ENCODE measurements at places on chromosomes 12 and 14. TPM values are rescaled to one million over a fixed set of nuclear protein-coding genes. Genes with fewer than 3 reads are reported as not detected.

DNA sequence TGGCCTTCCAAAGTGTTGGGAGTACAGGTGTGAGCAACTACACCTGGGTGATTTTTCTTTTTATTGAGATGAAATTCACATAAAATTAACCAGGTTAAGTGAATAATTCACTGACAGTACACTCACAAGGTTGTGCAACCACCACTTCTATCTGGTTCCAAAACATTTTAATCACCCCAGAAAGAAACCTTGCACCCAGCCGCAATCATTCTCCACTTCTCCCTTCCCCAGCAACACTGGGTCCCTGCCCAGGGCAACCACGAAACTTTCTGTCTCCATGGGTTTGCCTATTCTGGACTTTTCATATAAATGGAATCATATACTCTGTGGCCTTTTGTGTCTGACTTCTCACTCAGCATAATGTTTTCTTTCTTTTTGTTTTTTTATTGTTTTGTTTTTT is 26.3 kb upstream of the MLXIP start:
- DNase-seq, result no peak

DNA sequence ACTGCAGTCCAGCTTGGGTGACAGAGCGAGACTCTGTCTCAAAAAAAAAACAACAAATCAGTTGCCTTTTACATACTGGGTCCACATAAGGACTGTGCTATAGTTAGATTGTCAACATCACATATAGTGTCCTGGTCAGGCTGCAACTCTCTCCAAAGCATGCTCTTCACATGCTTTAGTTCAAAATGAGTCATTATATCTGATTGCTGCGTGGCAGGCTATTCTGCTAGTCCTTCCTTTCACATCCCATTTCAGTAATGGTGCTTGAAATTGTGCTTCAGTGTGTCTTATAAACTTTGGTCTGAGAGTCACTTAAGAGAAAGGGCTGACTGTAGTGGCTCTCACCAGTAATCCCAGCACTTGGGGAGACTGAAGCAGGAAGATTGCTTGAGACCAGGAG is 6.9 kb downstream of the LETMD1 start:
- no peak for DNase-seq

Gene RTL1
- 1.1 TPM for total RNA-seq

Gene GPD1
- total RNA-seq, result 0.04 TPM

Gene CCER1
- not detected for total RNA-seq

GRCh38 chr12:91188778-91189177 is 6.2 kb upstream of the DCN start:
- no peak for DNase-seq

GRCh38 chr12:51330186-51330585 is 6.2 kb upstream of the BIN2 start:
- DNase-seq, result no peak

Gene DBX2
- not detected for total RNA-seq

DNA sequence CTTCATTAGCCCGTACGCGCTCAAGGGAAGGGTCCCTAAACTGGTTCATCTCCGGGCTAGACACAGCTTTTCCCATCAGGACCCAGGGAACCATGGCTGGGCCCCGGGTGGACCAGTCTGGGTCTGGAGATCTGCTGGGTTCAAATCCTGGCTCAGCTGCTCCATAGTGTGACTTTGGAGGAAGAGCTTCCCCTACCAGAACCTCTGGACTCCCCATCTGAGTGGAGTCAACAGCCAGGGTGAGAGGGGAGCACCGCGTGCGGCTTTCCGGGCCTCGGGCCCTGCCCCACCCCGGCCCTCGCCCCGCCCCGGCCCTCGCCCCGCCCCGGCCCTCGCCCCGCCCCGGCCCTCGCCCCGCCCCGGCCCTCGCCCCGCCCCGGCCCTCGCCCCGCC is 41.2 kb downstream of the BEGAIN start:
- DNase-seq, result no peak

DNA sequence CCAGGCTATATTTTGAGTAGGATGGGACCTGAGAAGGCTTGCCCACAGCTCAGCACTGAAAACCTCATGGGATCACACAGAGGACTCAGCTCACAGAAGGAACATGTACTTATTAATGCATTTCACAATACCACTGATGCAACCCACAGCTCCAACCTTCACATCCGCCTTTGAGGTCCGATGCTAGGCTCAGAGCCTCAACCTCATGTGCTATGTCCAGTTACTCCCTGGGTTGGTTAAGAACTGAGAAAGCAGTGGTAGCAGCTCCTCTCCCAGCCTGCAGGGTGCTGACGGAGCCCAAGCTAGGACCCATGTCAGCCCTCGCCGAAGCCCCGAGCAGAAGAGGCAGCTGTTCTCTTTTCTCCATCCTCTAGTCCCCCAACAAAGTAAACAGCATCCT is 52.9 kb downstream of the SPTB start:
- DNase-seq, result no peak

DNA sequence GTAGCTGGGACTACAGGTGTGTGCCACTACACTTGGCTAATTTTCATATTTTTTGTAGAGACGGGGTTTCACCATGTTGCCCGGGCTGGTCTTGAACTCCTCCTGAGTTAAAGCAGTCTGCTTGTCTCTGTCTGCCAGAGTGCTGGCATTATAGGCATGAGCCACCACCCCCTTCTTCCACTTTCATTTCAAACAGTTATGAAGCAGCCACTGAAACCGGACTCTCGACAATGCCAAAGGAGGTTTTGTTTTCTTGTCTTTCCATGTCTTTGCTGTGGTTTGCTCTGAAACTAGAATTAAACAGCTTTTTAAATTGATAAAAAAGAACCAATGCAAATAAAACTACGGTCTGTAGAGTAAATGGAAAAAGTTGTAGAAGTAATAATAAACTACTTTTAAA is 30.4 kb downstream of the RAP1B start:
- DNase-seq, result no peak

GRCh38 chr12:69052613-69053408 is 119.8 kb upstream of the CPM start:
- DNase-seq, result peak; percentile 82

DNA sequence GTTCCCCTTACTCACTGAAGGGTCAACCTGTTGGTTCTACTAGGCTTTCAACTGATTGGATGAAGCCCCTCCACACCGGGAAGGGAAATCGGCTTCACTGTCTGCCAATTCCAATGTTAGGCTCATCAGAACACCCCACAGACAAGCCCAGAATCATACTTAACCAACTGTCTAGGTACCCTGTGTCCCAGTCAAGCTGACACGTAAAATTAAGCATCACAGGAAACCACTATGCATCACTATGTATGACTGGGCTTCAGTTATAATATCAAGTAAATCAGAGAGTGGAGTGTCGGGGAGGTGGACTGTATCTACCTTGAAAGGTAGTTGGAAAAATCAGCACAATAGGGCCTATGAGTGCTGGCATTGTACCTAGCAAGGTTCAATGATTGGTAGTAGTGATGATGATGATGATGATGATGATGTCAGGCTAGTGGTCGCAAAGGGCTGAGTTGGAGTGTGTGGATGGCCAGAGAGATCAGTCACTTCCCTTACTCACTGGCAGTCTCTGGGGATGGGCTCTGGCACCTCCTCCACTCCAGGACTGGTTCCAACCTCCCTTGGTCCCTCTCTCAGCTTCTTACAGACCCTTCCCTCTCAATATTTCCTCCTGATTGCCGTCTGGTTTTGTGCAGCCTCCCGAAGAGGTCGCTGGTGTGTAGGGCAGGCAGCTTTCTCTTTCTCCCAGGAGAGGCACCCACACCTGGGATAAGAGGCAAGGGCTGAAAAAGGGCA is 3.3 kb upstream of the ATG101 start:
- DNase-seq, result no peak

Gene HRK
- total RNA-seq, result 3.5 TPM

DNA sequence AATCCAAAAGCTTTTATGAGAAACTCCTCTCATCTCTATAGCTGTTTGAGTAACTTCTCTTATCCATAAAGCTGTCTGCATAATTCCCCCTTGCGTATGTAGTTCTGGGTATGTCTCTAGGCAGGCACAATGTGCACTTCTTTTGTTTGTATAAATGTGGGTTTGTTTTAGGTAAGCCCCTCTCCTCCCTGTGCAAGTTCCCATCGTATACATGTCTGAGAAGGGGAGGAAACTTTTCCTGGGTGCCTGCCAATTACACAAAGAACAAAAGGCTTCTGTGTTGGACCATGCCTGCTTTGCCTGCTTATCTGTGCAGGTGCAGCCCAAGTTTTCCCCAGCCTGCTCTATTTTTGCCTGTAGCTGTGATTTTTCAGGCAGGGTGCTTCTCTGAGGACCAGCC is 96.7 kb downstream of the CCER1 start:
- DNase-seq, result no peak

DNA sequence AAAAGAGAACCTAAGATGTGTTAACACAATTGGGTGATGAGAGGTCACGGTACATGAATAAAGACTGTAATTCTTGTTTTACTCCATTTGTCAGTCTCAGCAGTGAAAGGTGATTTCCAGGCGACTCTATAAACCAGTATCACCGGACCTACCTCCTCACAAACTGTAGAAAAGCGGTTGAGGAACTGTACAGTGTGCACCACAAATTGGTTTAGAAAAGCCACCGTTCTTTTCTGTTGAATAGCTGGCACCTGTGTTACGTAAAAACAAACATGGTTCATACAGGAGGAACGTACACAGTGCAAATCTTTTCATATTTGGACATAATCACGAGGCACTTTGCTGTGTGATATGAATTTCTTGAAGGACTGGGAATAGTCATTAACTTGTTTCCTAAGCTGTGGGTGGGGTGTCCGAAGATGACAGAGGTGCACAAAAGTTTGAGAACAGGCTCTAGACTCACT is 663 bp downstream of the WASHC3 start:
- DNase-seq, result no peak

DNA sequence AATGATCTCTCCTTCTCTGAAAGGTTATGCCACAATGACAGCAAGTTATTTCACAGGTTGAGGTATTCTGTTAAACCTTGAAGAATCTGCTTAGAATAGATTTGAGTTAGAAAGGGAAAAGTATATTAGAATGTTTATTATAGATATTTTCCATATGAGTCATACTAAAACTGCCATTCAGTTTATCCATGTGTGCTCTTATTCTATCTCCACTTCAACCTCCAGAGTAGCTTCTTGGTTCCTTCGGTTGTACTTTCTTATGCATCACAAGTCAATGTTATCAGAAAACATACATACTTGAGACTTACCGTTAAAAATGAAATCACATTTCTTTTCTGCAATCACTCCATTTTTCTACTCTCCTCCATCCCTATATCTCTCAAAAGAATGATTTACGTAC is 197.7 kb downstream of the BCAT1 start:
- DNase-seq, result no peak

GRCh38 chr12:112342587-112342986 is 39.6 kb downstream of the HECTD4 start:
- DNase-seq, result no peak

Gene KCNA5
- 0.34 TPM for total RNA-seq

Gene COPZ1
- total RNA-seq, result 122 TPM

Gene DLGAP5
- total RNA-seq, result 4.4 TPM

DNA sequence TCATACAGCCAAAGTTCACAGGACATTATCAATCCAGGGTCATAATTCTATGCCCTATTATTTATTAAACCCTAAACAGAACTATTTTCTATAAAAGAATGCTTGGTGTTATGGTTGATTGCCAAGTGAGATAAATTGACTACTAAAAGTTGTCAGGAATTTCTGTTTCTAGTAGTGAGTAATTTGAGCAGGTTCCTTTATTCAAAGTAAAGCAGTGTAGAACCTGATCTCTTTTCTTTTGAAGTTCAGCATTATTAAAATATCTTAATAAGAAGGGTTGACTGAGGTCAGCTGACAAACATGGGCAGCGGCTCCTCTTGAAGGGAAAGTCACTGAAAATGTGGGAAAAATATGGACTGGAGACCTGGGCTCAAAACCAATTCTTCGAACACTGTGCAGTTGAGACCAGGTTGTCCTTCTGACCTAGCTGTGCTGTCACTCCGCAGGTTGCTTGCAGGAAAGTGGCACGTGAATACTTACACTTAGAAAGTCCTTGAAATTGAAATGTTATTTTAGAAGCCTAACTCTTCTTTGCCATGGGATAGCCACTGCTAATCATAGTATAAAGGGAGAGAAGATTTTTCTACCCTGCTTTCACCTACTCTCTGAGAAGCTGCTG is 141.0 kb downstream of the RASSF9 start:
- DNase-seq, result no peak

Gene ADCY4
- total RNA-seq, result 4.0 TPM

DNA sequence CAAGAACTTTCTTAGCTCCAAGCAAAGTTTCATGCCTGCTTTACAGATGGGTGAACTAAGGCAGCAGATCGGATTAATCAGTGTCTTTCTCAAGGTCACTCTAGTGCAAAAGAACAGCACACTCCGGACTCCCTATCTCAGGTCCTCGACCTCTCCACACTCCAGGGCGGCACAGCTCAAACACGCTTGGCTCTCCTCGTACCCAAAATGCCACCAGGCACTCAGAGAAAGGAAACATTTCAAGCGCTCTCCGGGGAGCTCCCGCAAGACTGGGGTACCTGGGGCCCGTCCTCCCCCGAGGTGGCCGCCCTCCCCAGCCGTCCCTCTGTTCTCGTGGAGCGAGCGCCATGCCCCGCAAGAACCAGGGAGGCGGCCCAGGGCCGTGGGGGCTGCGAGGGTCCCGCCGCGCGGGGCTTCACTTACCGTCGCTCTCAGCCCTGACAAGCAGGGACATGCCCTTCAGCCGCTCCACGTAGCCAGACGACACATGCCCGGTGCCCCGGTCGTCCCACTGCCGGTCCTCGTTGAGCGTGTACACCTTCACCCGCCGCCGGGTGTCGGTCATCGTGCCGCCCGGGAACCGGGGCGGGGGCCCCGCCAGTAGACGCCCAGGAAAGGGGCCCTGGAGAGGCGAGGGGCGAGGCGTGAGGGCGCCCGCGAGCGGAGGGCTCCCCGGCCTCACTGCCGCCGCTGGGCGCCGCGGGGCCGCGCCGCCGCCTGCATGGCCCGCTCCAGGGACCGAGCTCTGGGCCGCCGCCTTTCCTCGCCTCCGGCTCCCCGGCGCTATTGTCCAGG is 830 bp downstream of the PPP4R3A start:
- DNase-seq, result no peak

Gene HOXC12
- total RNA-seq, result not detected

- no peak for DNase-seq
Observed at GRCh38 chr12:60535363-60535762, 939.5 kb downstream of the SLC16A7 start.

GRCh38 chr12:67441736-67442346 is 172.7 kb downstream of the CAND1 start:
- no peak for DNase-seq

Gene OR6C4
- total RNA-seq, result not detected

Gene BIN2
- not detected for total RNA-seq

Measured in kidney epithelial cell (primary cell).